IPS-NIHi11 (cell line): ENCODE measurements at places on chromosomes 7 and 10.

DNA sequence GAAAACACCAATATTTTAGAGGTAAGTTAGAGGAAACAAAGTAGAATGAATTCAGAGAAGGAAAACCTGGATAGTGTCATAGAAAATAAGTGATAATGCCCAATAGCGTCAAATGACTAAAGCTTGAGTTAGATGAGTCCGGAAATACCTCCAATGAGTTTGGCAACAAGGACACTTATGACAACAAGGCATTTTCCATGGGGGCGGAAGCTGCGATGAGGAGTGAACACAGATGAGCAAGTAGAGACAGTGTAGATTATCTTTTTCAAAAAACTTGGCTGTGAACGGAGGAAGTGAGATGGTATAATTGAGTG, 383 bp upstream of the R3HCC1L start:
- DNase-seq, result no peak

DNA sequence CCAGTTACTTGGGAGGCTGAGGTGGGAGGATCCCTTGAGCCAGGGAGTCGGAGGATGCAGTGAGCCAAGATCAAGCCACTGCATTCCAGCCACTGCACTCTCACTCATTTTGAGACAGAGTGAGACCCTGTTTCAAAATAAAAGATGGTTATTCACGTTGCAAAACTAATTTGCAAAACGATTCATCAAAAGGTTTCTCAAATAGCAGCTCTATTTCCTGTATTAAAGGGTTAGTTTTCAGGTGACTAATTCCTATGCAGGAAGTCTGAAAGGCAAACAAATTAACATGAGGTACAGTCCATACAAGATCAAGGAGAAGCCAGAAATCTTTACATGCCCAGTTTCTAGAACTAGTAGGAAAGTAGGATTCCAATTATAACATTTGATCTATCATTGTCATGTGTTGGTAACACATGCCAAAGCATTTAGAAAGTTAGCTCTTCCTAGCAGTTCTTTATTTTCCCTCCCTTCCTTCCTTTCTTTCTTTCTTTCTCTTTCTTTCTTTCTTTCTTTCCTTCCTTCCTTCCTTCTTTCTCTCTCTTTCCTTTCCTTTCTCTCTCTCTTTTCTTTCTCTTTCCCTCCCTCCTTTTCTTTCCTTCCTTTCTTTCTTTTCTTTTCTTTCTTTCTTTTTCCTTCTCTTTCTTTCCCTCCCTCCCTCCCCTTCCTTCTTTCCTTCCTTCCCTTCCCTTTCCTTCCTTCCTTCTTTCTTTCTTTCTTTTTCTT, 49.3 kb downstream of the DENND2A start:
- DNase-seq, result no peak

DNA sequence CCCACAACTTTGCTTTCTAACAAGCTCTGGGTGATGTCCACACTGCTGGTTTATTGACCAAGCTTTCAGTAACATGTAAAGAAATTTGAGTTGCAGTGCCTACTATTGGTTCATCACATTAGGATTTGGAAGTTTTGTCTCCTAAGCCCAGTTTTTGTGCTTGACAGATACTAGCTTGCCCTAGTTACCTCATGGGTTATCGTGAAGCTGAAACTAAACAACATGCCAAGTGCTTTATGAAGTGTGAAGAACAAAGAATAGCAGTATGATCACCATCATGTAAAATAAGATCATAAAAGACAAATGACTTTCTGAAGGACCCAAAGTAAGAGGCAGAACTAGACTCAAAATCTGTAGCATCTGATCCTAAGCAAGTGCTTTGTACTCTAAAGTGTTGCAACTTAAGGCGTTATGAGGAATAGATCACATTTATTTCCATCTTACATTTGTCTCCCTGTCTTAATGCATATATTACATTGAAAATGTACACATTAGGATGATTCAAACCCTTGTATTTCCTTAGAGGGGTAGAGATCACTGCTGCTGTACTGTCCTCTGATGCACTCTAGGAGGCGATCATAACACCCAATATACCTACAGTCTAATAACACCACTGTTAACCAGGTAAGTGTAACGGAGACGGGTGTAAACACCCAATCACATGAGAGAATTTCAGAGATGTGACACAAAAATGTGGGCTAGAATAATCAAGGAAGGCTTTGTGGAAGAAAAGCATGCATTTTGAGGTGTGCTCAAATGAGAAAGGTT, 71.3 kb downstream of the NRCAM start:
- DNase-seq, result peak; percentile 41

GRCh38 chr7:47836080-47836479, 112.2 kb downstream of the PKD1L1 start:
- DNase-seq, result no peak

GRCh38 chr10:51124852-51125251, 50.6 kb downstream of the PRKG1 start:
- DNase-seq, result no peak

DNA sequence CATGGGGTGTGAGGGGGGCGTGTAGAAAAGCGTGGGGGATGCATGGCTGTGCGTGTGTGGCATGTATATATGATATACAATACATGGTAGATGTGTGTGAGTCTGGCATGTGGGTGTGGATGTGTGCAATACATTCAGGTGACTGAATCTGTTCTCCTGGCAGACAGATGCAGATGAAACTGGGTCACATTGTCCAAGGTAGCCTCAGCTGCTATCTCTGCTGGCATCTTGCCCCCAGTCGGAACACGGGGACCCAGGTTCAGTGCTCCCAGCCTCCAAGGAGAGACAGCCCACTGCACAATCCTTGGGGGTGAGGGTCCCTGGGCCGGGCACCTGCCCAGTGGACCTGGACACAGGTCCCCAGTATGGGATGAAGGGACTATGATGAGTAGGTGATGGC, 12.4 kb upstream of the SRRM3 start:
- no peak for DNase-seq

DNA sequence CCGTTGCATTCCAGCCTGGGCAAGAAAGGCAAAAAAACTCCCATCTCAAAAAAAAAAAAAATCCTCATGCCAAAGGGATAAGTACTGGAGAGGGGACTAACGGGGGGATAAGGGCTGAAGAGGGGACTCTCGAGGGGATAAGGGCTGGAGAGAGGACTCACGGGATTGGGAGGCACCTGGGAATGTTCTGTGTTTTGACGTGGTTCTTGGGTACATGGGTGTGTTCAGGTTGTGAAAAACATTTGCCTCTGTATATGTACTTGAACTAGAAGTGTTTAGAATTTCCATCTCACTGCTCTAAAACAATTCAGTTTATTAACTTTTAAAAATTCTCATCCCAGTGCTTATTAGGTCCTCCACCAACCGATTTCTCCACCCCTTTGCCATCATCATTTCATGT, 4.5 kb downstream of the FKBP6 start:
- DNase-seq, result no peak

- DNase-seq, result no peak
Measured at GRCh38 chr10:16310440-16310839, 126.4 kb upstream of the PTER start.

DNA sequence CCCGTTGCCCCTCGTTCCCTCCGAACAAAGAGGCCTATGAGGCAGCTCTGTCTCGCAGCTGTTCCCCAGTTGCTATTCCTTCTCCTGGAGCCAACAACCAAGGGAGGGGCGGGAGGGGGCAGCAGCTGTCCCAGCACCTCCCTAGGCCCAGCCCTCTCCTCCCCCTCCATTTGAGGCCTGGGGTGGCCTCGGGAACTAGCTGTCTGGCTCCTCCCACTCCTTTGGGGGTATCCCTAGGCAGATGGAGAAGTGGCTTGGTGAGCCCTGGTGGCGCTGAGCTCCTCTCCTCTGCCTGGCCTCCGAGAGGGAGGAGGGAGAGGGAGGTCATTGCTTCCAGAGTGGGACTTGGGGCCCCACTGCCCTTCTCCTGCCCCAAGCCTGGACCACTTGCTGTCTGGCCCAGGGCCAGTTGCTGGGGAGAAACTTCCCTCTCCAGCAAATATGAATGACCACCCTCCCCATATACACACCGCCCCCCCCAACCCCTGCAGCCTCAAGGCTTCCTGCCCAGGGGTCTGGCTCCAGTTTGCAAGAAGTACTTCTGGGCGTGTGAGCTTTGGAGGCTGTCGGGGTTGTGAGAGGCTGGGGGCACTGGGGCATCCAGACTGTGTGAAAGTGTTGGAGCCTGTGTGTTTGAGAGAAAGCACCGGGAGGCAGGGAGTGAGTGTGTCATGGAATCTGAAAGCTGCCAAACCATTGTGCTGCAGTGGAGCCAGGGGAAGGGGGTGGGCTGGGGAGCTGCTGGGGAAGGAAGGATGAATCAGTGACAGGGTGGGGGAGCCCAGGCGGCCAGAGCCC, 3.1 kb downstream of the FLNC start:
- DNase-seq, result peak; percentile 46

DNA sequence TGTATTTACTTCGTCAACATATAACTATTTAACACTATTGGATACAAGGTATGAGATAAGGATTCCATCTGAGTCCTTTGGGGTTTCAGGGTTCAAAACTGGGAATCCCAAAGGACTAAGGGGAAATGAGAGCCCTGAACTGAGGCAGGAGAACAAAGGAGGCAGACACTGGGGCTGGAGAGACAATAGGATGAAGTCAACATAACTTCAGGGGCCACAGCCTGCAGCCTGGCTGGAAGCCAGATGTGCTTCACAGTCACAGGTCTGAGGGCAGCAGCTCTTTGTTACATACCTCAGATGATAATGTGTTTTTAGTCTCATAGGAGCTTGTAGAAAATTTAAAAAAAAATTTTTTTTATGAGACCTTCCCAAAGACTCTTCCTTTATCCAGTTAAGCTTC, 73.3 kb downstream of the NRF1 start:
- DNase-seq, result peak; percentile 58

DNA sequence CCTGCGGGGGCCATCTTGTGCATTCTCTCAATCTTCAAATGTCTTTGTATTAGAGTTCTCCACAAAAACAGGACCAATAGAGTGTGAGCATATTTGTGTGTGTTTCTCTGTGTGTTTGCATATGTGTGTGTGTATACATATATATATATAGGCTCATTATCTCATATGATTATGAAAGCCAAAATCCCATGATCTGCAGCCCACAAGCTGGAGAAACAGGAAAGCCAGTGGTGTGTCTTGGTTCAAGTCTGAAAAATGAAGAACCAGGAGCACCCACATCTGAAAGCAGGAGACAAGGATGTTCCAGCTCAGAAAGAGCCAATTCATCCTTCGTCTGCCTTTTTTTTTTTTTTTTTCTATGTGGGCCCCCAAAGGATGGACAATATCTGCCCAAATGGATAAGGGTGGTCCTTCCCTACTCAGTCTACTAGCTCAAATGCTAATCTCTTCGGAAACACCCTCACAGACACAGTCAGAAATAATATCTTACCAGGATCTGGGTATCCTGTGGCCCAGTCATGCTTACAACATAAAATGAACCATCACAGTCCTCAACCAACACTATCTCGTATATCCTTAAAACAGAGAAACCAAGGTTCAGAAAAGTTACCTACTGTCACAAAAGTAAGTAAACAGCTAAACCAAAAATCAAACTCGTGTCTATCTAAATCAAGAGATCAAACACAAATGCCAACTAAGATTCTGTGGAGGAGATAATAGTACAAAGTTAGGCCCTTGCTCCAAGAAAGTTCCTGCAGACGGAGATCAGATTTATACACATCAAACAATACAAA, 141.9 kb downstream of the JMJD1C start:
- DNase-seq, result no peak

GRCh38 chr10:33653584-33654367, 319.3 kb upstream of the NRP1 start:
- DNase-seq, result no peak

- no peak for DNase-seq
Measured at GRCh38 chr7:30143748-30144251, 9.0 kb downstream of the MTURN start.

GRCh38 chr7:82156893-82157292, 286.7 kb downstream of the CACNA2D1 start:
- DNase-seq, result no peak

DNA sequence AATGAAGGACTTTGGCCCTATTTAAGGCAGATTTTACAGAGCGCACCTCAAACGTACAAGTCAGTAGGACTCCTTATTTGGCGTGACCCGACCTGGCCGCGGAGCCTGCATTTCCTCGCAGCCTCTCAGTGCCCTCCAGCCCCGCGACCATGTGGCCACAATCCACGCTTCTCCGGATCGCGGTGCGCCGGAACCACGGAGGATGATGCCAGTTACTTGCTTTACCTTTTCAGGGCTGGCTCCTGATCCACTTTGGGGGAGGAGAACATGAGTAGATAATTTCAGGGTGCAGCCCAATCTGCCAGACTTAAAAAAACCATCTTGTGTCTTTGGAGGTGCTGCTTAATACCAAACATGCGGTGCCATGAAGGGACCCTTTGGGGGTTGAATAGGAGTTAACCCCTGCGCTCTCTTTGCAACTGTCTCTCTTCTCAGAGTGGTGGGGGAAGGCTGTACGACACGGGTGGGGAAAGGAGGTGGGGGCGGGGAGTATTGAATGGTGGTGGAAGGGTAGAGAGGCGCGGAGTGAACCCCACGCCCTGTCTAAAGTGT, 1.5 kb downstream of the FRAT1 start:
- no peak for DNase-seq

- DNase-seq, result no peak
Measured at GRCh38 chr7:14092331-14092730, 102.9 kb upstream of the ETV1 start.

DNA sequence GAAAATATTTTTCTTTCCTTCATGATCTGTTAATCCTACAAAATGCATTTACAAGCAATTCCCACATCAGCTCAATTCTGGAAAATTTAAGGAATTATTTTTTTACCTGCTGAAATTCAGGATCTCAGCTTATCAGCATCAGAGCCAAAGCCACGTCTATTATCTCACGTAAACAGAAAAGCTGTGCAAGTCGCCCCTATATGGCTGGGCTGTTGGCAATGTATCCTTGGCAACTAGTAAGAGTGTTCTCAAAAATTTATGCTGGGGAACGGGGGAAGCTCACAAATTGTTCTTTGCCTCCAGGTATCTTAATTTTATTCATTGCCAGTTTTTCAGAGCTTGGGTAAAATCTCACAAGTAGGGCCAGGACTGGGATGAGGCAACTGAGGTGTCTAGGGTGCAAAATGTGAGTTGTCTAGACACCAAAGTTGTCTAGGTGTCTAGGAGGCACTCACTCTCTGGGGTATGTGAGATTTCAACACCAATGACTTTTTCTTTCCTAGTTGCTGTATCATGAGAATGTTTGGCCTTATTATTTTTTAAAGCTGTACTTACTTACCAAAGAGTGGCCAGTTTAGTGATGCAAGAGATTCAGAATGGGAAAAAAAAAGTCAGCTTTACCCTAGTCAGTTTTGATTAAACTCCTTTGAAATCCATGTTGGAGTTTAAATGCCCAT, 5.1 kb downstream of the GSTO2 start:
- no peak for DNase-seq

DNA sequence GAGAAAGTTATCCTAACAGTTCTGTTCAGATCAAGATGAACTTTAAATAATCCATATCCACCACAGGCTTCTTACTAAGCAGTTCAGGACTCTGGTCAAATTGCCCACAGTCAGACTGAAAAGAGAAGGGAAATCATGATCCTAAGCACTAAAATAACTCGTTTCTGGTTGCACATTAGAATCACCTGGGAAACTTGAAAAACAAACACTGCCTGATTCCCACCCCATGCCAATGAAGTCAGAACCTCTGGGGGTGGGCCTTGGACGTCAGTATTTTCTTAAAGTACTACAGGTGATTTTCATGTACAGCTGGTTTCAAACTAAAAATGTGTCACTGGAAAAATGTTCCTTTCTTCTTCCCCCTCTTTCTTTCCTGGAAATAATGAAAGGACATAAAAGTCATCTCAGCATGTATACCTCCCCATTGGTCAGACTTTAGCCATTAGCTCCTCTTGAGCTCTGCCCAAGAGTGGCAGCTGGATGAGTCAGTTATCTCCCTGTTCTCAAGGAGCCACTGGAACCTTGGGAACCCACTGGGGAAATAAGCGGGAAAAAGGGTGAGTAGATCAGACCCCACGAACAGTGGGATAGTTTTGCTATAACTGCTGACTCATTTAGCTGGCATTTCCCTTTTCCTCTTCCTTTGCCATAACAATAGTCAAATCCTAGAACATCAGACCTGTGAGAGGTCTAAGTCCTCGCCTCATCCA, 75.3 kb upstream of the IL6 start:
- DNase-seq, result no peak
